Esophagus muscularis mucosa (tissue), 4 donors: ENCODE measurements at places on chromosomes 5 and 9.
A peak's percentile ranks its signal among the peaks of the same experiment; 100 is the strongest.

GRCh38 chr9:3058409-3058808, 214.5 kb upstream of the PUM3 start:
- no peak for DNase-seq

DNA sequence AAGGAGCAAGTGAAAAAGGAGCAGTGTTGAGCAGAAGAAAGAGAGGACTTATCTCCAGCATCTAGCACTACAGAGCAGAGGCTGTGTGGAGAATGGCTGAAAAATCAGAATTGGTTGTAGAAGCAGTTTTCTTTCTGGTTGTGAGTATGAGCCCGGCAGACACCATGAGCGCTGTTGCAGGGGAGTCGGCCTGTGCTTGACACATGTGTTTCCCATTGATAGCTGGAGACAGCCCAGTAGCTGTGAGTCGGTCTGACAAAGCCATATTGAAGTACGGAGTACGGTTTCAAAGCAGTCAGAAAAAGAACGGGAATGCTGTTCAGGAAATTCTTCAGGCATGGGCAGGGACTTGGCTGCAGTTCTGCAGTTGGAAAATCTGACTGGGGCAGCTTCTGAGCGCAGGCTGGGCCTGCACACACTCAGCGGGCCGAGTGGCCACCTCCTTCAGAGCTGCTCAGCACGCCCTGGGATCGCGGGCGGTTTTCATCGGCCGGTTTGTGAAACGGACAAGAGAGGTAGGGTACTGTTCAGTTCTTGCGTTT, at the start of gene SGCD:
Gene SGCD, plus strand, starts transcription at position 447 of the 542 bp plus-strand sequence.
- DNase-seq = no peak

GRCh38 chr5:62574599-62574998, 4.0 kb upstream of the LRRC70 start:
- no peak for DNase-seq

GRCh38 chr9:86324901-86325300, 29.3 kb downstream of the TUT7 start:
- no peak for DNase-seq

GRCh38 chr5:175383350-175383749, 60.6 kb downstream of the DRD1 start:
- DNase-seq = peak; percentile 53

- no peak for DNase-seq
Observed at GRCh38 chr9:124795881-124796431, 19.0 kb downstream of the OLFML2A start.

DNA sequence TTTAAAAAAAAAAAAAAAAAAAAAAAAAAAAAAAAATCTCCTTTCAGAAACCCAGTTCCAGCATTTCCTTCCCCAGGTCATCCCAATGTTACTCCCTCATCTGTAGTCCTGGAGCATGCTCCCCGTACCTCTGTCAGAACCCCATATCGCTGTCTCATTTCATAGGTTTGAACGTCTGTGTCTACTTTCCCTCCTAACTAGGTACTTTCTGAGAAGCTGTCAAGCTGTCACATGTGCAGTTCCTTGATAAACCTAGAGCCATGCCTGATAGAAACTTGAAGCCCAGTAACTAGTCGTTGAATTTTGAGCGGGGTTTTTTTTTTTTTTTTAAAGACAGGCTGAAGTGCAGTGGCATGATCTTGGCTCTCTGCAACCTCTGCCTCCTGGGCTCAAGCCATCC, 15.6 kb downstream of the EXOSC3 start:
- no peak for DNase-seq

- no peak for DNase-seq
Observed at GRCh38 chr5:5739490-5739945, 317.0 kb downstream of the ICE1 start.

DNA sequence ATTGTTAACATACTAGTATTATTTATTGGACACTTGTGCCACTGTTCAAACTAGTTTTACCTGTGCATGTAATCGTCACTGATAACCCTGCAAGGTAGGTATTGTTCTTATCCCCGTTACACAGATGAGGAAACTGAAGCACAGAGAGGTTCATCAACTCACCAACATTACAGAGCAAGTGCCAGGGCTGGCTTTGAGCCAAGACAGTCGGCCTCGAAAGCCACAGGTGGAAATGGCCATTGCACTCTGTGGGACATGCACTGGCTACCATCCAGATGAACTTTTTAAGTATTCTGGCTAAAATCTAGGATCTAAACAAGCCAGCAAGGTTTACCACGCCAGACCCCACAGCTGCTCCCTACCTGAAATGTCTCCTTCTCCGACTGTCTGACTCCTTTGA, 57.9 kb downstream of the TEX10 start:
- DNase-seq = no peak

- DNase-seq = no peak
Observed at GRCh38 chr9:23229890-23230317, 596.1 kb downstream of the ELAVL2 start.

DNA sequence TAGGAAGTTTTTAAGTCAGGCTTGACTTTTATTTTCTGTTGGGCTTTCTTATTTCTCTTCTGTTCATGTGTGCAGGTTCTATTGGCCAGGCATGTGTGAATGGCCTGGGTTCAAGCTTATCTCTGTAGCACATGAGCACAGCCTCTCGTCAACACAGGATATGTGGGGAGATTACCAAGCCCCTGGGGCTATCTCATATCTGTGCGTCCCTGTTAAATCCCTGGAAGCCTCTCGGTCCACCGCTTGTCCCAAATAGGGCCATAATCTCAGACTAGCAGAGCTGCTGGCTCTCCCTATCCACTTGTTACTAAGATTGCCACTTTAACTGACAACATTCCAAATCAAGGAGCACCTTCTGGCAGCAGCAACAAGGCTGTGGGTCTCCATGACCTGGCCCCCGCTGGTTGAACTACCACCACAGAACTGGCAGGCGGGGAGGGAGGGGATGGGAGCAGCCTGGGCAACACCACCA, 28.4 kb upstream of the EBF1 start:
- no peak for DNase-seq

DNA sequence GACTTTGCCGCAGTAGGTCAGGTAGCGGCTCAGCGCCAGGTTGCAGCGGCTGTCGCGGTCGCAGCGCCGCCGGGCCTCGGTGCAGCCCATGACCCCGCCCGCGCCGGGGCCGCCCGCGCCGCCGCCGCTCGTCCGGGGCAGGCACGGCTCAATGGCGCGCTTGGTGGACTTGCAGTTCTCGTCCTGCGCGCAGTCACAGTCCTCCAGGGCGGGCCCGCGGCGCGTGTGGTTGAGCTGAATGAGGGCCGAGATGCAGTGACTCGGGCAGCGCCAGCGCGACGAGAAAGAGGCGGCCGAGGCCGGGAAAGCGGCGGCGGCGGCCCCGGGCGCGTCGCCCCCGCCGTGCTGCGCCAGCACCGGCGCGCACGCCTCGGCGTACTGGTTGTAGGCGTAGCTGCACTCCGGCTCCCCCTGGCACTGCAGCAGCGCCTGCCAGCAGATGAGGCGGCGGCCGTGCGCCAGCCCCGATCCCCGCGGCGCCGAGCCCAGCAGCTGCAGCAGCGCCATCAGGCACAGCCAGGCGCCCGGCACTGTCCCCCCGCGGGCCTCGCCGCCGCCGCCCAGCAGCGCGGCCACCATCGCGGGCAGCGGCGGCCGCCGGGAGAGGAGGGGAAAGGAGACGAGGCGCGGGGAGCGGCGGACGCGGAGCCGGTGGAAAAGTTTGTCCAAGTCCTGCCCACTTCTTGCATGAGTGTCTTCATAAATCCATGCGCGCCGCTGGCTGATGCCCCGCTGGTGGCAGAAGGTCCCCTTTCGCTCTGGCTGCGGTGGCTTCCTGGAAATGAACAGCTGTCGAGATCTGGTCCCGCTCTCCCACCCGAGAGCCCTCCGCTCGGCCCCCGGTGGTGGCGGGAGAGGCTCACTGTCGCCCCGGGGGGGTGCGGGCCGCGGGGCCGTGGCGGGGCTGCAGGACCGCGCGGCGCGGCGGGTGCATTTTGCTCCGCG, 833 bp downstream of the GAS1 start:
- DNase-seq = no peak
